ENCODE measurements at places on chromosomes 6 and 20.

DNA sequence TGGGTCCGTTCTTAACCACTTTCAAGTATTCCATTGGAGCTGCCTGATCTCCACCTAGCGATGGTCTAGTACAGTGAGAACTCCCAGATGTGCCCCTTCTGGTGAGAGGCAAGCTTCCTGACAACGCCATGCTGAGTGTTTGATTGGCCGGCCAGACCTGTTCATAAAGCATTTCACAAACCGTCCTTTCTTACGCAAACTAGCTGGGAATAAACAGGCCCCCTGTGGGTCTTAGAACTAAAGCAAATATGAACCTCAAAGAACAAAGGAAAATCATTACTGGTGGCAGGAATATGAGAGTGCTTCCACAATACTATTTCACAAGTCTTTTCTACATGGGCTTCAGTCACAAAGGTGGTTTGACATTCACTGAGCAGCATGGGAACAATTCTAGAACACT is 15.6 kb upstream of the GCNT2 start:
- DNase-seq, result no peak

- no peak for DNase-seq
These were observed 250.1 kb downstream of the TBXT start for GRCh38 chr6:165917576-165917975.

GRCh38 chr20:22744341-22745193 is 160.2 kb upstream of the FOXA2 start:
- no peak for DNase-seq

GRCh38 chr6:39416728-39417127 is 94.2 kb upstream of the KCNK16 start:
- DNase-seq, result no peak

GRCh38 chr6:15526212-15526701 is 136.6 kb downstream of the DTNBP1 start:
- DNase-seq, result no peak

DNA sequence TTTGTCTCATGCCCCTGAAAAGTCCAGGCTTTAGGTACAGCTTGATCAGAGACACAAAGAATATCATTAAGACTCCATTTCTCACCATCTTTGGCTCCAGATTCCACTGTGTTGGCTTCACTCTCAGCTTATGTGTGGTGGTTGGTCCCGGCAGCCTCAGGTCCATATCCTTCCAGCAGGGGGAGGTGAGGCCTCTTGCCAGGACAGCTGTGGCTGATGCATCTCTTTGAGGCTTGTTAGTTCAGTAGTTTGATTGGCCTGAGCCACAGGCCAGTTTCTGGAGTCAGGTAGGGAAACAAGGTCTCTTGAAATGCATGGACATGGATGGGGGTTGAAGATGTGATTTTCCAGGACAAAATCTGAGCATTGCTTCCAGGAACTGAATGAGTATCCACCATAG is 62.4 kb downstream of the JAG1 start:
- no peak for DNase-seq

GRCh38 chr6:132179955-132180354 is 221.3 kb downstream of the MOXD1 start:
- DNase-seq, result no peak

DNA sequence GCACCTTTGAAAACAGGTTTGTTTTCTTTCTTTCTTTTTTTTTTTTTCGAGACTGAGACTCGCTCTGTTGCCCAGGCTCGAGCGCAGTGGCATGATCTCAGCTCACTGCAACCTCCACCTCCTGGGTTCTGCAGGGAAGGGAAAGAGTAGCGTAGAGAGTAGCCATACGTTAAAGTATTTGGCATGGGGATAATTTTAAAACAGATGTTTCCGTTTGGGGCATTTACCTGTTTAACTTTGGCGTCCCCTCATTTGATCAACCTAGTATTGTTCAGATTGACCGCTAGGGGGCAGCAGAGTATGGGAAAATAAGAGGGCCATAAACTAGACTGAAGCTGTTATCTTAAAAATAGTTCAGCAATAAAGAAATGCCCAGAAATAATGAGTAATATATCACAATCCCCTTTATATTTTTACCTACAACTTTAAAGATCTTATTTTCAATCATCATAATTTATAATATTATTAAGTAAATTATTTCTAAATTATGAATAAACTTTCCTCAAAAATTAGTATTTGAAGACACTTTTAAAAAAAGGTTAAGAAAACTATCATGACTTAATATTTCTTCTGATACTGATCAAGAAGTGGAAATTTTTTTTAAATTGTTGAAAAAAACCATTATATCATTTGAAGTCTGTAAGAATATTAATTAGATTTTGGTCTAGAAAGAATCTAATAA is 7.6 kb upstream of the TAAR9 start:
- peak; percentile 75 for DNase-seq

GRCh38 chr20:46810448-46811223 is 84.0 kb upstream of the EYA2 start:
- no peak for DNase-seq

GRCh38 chr20:39421571-39422105 is 459.5 kb downstream of the DHX35 start:
- DNase-seq, result no peak

DNA sequence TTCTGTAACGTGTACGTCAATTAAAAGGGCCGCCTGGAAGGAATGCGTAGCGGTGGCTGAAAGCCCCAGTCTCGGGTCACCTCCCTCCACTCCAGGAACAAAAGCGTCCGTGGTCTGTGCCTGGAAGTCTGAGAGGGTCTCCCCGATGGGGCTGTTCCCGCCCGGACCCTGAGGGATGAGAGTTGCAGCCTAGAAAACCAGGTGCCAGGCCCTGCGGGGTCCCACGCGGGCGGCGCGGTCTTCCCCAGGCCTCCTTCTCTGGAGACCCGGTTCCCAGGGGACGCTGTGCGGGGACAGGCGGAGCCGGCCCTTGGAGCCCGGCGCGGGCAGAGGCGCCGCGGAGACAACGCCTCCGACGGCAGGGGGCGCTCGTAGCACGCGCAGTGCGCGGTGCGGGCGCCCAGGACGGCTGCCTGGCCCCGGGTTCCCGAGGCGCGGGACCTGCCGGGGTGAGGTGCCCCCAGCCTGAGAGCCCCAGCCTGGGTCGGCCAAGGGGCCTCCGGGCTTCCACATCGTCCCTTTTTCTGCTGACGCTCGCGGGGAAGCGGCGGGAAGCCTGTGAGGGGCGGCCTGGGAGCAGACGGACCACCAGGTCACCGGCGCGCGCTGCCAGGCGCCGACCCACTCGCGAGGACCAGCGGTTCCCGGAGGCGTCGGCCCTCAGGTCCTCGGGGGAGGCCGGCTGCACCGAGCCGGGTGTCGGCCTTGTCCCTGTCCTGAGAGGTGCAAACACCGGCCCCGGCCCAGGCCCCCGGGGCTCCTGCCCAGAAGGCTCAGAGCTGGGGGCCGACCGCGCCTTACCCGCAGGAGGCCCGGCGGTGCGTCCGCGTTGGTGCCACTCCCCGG is 5.3 kb upstream of the FOXC1 start:
- peak; percentile 85 for DNase-seq

GRCh38 chr6:48471326-48471725 is 360.3 kb upstream of the PTCHD4 start:
- no peak for DNase-seq

DNA sequence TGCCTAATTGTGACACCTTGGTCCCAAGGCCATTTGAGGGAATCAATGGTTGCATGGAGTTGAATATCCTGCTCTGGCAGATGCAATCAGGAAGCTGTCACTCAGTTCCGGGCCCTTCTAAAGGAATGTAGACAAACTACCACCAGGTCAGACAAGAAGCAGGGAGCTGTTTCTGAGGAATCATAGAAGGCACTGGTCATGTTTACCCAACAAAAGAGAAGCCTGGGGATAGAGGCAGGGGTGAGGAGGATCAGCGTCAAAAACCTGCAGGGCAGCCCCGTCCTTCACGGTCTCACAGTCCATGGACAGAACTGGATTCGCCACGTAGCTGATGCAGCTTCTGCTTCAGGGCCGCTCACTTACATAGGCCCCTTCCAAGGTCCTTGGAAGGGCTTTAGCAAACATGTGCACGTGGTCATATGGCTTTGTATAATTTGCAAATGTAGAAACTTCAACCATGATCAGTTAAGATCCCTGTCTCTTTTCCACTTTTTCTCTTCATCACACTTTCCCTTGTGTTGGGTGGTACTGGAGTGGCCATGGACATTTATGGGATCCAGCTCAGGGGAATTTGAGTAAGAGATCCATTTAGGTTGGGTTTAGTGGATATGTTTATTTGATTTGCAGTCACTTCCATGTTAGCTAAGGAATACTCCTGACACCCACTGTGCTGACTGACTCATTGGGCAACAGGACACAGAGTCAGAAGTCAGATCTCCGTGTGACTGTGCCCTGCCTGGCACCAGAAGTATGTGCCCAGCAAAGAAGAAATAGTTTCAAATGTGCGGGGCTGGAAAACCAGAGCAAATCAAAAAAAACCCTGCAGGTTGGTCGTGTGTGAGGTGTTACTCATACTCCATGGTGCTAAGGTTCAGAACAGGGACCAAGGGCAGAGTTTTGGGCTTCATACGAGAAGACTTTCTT is 60.0 kb upstream of the ZFAND3 start:
- DNase-seq, result no peak

DNA sequence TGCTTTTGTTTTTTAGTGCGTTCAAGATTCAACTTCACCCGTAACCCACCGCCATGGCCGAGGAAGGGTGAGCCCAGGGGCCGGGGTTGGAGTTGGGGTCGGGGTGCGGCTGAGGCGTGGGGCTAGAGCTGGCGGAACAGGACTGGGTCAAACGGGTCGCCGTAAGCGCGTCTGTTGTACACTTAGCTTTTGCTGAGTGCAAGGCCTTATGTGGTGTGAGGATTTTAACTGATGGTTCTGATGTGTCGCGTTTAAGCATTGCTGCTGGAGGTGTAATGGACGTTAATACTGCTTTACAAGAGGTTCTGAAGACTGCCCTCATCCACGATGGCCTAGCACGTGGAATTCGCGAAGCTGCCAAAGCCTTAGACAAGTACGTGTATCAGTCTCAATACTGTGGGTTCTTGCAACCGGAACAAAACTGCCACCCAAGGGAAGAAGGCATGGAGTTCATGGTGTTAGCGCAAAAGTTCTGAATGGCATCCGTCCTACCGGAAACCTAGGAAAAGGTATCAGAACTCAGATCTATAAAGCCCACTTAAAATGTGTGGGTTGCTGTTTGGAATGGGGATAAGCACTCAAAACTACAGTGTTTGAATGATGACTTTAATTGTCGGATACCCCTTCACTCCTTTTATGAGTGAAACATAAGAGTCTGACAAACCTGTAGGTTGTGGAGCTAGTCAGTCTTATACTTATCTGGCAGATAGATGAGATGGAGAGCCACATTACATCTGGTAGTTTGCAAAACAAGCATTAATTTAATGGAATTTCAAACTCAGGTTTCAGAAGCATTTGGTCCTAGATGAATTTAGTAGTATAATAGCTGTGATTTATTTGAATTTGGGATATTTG is 574 bp downstream of the RPS12 start:
- DNase-seq, result no peak

DNA sequence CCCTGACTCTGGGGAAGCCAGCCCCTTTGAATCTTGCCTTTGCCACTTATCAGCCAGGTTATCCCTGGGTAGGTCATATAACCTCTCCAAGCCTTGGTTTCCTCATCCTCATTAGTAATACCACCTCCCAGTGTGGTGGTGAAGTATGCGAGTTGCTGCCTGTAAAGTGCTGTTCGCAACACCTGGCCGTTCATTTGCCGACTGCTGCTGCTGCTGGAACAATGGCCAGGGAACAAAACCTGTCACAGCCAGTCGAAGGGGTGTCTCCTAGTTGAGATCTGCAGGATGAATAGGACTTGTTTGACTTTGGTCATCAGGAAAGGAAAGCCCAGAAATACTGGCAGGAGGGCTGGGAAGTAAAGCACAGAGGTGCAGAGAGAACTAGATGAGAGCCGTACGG is 6.1 kb downstream of the MANBAL start:
- no peak for DNase-seq

GRCh38 chr20:43981540-43981939 is 66.9 kb downstream of the TOX2 start:
- no peak for DNase-seq

Data from sciatic nerve (tissue), 2 donors.